ENCODE measurements at places on chromosomes 4 and X. TPM values are rescaled to one million over a fixed set of nuclear protein-coding genes. Genes with fewer than 3 reads are reported as not detected.

SMR3B gene
- total RNA-seq: not detected

OCIAD2 gene
- 91.3 TPM for total RNA-seq

GNRHR gene
- not detected for total RNA-seq

TRIM60 gene
- total RNA-seq: not detected

MAGEE1 gene
- total RNA-seq: 7.3 TPM

KCTD8 gene
- 3.6 TPM for total RNA-seq

GRCh38 chr4:73727685-73728084 is 12.7 kb upstream of the CXCL8 start:
- DNase-seq: no peak

DNA sequence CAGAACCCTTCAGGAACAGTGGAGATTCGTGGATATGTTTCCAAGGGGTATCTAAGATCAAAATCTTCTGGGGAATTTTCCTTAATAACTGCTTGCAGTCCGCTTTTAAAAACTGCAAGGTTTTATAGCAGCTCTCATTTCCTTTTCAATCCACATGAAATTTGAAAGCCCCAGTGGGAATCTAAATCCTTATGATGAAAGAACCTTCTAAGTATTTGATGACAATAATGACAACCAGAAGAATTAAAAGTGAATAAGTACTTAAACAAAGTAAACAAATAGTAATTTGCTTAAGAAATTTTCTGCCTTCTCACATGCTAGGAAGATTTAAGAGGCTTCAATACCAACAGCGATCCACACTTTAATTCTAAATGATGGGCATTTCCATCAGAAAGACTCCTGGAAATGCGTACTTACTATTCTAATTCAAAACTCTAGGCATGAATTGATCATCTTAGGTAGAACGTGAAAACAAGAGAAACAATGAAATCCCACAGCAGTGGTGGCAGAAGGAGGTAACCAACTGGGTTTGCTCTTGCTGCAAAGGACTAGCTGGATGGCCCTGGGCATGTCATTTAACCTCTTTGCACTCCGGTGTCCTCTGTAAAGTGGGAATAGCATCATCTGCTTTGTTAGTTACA is 37.6 kb upstream of the S100G start:
- DNase-seq: no peak

- DNase-seq: no peak
Measured at GRCh38 chr4:73251384-73251783, 7.2 kb downstream of the ANKRD17 start.

GRCh38 chr4:147340591-147341120 is 140.2 kb upstream of the EDNRA start:
- DNase-seq: no peak
